Activated CD8-positive, alpha-beta memory T cell treated with anti-CD3 and anti-CD28 coated beads for 24 hours (primary cell): ENCODE measurements at places on chromosomes 3 and 15.
A peak's percentile ranks its signal among the peaks of the same experiment; 100 is the strongest.

GRCh38 chr3:180932819-180933218 is 20.3 kb downstream of the FXR1 start:
- DNase-seq: no peak

- DNase-seq: no peak
These were observed 65.0 kb downstream of the CEMIP start for GRCh38 chr15:80844011-80844732.

GRCh38 chr15:100570275-100570674 is 31.7 kb downstream of the LINS1 start:
- no peak for DNase-seq

GRCh38 chr3:69647511-69648110 is 91.7 kb upstream of the MITF start:
- DNase-seq: no peak

DNA sequence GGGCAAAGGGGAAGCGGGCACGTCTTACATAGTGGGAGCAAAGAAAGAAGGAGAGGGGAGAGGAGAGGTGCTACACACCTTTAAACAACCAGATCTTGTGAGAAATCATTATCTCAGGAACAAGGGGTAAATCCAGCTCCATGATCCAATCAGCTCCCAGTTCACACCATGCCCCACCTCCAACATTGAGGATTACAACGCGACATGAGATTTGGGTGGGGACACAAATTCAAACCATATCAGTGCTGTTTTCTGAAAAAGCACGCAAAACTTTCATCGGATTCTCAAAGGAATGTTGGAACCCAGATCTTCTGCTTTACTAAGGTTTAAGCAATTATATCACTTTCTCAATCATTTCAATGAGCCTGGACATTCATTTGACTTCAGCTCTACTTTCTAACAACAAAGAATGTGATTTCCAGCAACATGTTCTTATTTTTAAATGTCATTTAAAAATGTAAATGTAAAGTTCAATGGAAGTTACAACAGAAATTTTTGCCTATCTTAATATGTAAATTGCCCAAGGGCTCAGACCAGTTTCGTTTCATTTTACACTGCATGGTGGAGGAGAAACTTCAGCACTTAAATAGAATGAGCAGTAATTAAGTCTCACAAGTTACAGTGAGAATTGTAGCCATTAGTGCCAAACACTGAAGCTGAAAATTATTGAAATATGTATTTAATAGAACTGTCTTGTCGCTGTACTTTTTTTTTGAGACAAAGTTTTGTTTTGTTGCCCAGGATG is 8.4 kb upstream of the CCDC54 start:
- DNase-seq: no peak

DNA sequence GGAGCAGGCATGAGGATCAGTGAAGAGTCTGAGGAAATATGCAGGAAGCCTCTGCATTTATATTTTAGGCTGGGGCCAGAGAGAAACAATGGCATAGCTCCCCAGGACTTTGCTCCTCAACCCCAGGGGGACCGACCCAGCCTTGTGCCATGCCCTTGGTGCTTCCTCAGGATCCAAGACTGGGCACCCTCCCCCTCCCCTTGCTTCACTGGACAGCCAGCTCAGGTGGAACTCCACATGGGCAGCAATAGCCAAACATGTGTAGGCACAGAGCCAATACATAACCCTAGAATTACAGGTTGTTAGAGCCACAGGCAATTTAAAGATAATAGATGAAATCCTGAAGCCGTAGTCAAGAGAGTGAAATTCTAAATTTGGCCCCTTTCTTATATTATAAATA is 73.0 kb upstream of the ETV5 start:
- no peak for DNase-seq

- DNase-seq: no peak
These were observed 24.7 kb downstream of the MBNL1 start for GRCh38 chr3:152293347-152294006.

DNA sequence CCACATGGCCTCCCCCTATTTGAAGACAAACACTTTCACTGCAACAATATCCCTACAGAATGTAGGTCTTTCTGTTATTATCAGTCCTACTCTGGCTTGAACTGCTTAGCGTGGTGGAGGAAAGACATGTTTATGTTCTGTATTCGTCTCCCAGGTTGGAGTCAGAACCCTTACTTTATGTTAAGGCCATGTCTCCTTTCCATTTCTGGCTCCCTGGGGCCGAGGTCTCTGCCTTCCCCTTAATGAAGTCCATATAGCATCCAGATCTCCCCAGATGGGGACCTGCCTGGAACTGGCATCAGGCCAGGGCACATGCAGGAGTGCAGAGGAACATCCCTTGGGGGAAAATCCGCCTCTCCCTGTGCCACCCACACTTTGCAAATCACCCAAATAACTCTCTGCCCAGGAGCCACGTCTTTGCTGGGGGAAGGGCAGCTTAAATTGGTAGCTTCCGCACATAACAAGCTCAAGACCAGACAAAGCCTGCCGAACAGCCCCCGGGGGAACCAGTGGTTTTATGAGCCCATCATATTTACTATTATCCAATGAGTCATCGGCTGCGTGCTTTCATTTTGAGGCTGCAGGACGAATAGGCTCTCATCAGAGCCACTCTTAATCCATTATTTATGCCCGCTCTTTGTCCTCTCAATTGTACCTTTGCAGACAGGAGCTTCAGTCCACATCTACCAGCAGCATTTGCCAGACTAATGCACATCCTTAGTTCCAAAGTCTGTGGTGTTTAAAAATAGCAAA is 237.0 kb downstream of the UACA start:
- DNase-seq: peak; percentile 62

DNA sequence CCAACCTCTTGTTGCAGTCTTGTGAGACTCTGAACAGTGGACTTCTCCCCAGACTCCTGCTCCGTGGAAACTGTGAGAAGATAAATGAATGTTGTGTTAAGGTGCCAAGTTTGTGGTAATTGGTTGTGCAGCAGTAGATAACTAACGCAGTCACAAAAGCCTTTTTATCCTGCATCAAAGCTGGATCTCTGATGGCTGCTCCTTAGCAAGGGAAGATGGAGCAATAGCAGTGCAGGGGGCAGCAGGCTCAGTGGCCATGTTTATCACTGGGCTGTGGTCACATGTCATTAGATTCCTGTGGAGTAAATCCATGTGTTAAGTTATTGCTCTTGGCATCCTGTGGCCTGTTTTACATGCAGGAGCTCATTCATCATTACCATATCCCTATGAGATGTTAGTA is 13.5 kb downstream of the CMTM7 start:
- no peak for DNase-seq

DNA sequence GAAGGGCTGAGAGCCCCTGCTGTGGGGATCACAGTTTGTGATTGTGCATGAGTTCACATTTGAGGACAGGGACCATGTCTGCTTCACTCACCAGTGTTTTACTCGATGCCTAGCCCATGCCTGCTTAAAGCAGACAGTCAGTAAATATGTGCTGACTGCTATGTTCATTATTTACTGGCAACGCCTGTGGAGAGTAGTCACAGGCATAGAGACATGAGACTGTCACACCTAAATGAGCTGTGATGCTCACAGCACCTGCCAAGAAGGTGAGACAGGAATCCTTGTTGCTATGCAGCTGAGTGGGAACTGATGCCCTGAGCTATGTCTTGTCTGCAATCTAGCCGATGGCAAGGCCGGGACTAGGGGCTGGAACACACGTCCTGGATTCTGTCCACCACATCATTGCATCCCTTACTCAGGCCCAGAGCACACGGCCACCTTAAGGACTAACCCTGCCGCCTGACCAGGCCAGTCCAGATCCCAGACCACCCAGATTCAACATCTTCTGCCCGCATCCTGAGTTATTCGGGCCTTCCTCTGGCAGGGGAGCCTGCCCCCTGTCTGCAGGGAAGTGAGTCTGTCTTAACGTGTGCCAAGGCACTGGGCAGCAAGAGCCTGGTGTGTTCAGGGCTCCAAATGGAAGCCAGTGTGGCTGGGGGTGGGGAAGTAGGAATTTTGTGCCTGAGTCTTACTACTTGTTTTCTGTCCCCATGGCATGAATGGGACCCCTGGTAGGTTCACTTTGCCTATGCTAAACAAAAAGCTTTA is 44.8 kb downstream of the FGD5 start:
- no peak for DNase-seq

- DNase-seq: no peak
These were observed 1.0 kb downstream of the CGGBP1 start for GRCh38 chr3:88057630-88058305.

DNA sequence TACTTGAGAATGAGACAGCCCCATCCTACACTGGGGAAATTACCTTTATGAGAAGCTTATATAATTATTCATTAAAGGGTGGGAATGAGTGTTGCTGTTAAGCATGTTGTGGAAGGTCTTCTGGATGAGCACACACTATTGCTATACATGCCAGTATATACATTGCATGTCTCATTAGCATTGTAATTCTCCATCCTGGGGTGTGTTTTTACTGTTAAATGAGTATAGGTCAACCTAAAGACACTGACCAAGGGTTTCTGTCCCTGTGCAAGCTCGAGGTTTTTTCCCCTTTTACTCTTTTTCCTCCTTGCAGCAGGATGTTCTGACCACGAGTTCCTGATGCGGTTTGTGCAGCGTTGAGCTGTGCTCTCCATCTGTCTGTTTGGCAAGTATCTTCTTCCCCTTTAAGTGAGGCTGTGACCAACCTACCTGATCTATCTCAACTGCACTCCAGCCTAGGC is 7.2 kb upstream of the IVD start:
- no peak for DNase-seq

DNA sequence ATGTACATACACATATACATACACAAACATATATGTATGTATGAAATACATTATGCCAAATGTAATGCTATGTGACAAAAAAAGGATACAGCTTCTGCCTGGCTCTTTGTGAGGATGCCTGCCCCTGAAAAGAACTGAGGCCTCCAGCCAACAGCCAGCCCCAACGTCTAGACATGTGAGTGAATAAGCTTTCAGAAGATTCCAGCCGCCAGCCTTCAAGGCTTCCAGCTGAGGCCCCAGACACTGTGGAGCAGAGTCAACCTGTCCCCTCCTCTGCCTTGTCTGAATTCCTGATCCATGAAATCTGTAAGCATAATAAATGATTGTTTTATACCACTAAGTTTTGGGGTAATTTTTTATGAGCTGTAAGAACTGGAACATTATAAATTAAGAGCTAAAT is 24.7 kb downstream of the GXYLT2 start:
- no peak for DNase-seq

- no peak for DNase-seq
These were observed 9.0 kb downstream of the FGD5 start for GRCh38 chr3:14827776-14828175.

DNA sequence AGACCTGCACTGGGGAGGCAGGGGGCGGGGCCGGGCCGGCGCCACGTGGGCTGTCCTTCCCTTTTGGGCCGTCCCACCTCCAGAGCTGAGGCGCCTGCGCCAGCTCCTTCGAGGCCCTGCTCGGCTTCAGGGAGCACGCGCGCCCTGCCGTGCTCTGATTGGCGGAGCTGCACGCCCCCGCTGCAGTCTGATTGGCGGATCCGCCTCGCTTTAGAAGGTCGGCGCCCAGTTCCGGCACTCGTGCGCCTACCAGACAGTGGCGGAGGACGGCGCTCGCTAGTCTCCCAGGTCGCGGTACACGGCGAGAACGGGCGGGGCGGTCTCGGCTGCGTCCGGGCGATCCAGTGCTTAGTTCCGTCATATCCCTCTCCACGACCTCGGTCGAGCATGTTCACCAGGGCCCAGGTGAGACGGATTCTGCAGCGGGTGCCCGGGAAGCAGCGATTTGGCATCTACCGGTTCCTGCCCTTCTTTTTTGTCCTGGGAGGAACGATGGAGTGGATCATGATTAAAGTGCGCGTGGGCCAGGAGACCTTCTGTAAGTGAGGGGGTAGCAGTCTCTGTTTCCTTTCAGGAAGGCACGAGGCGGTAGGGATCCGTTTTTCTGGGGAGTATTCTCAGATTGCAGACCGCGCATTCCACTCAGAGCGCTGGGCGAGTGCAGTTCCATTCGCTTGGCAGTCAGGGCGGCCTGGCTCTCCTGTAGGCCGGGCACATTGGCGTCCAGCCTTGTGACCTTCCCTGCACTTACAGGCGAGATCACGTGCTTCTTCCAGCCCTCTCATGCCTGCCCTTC is at the start of gene UQCC5:
Gene UQCC5 (plus strand): TSS at position 237 of the 796 bp plus-strand sequence. CDS start 151 bp downstream, at position 388.
- DNase-seq: peak; percentile 96

DNA sequence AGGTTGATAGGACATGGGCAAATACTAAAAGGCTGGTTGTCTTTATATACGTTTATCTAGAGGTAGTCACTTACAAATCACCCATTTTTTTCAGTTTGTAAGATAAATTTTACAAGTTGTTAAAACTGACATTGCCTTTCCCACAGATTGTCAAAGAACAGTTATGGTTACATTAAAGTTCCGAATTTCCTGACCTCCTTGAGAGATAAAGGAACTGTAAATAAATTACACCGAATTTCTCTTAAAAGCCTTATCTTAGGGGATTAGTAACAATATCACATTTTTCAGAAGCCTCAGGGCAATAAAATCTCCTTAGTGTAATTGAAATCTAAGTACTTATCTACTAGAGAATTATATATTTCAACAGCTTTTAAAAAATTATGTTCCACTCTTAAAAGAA is 49.5 kb downstream of the ZPLD1 start:
- no peak for DNase-seq

DNA sequence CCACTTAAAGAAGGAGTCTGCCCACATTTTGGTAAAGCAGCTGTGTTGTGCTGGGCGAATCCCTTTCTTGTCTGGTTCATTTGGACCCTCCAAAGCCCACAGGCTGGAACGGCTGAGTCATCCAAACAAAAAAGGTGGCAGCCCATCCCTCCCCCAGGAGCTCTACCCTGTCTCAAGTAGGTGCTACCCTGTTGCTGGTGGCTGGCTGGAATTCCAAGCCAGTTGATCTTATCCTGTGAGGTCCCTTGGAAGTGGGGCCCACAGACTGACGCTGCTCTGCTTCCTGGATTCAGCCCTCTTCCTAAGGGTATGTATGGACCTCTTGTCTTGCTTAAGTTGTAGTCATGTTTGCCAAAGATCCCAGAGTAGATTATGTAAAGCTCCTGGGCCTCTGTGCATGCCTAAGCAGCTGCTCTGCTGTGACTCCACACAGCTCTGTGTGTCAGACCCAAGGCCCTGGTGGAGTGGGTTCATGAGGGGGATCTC is 44.5 kb downstream of the CCR1 start:
- no peak for DNase-seq

DNA sequence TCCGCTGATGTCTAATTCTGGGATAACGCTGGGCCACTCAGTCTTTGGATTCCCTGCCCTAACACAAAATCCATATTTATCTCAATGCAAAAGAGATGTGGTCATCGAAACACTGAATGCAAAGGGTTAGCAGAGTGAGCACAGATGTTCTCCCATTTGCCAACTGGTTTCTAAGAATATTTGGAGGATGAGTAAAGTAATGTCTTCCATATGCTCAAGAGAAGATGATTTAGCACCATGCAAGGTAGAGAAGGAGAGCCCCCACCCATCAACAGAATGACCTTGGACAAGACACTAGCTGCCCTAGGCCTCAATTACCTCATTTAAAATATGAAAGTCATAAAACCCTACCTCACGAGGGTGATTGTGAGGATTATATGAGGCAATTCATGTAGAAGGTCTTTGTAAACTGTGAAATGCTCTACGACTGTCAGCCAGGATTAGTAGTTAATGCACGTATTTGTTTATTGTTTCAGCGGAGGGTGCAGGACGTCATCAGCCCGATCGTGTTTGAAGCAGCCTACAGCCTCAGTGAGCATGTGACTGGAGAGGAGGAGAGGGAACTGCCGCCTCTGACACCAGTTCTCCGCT is 232.9 kb upstream of the CTDSPL start:
- DNase-seq: no peak

GRCh38 chr3:45590256-45590655 is 4.3 kb upstream of the LIMD1 start:
- no peak for DNase-seq
